ENCODE measurements at places on chromosomes 7 and 10.

DNA sequence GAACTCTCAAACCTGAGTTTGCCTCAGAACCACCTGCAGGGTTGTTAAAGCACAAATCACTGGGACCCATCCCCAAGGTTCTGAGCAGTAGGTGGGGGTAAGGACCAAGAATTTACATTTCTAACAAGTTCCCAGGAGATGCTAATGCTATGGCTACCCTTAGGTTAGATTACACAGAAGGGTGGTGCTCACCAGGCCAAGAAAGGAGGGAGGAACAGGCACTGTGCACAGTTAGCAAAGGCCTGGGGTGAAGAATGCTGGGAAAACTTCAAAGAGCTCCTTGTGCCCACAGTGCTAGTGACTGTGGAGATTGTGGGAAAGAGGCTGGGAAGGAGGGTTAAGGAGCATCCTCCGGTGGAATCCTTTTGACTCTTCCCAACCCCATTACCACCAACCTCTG is 8.7 kb upstream of the PRSS2 start:
- DNase-seq, result no peak

DNA sequence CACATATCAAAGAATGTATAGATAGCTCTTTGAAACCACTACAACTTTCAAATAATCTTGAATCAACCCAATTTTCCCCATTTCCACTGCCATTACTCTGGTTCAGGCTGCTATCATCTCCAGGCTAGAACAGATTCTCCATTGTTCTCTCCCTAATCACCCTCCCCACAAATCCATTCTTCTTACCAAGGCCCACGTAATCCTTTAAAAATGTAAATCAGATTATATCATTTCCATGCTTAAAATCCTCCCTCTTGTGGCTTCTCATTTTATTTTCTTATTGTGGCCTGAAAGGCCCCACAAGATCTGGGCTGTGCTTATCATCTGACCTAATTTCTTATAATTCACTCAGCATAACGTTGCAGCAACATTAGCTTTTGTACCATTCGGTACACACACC is 3.0 kb upstream of the PON1 start:
- no peak for DNase-seq

DNA sequence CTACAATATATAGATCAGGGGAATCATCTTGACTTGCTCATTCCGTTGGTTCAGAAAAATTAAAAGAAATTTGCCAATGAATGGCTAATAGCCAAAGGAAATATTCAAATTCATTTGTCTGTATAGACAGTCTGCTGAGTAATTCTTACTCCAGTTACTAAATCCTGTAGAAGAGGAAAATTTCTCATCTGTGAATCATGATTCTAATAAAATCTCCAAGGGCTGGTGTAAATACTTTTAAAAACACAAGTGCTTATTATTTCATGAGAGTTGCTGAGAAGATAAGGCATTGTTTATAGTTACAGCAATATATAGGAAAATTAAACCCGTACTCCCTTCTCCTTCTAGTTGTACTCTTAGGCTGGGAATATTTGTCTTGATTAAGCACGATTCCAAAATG is 53.0 kb downstream of the WNT2 start:
- DNase-seq, result peak; percentile 61

GRCh38 chr10:52394246-52394645 is 80.2 kb downstream of the DKK1 start:
- no peak for DNase-seq

GRCh38 chr10:543862-544822 is 145.3 kb downstream of the DIP2C start:
- no peak for DNase-seq

DNA sequence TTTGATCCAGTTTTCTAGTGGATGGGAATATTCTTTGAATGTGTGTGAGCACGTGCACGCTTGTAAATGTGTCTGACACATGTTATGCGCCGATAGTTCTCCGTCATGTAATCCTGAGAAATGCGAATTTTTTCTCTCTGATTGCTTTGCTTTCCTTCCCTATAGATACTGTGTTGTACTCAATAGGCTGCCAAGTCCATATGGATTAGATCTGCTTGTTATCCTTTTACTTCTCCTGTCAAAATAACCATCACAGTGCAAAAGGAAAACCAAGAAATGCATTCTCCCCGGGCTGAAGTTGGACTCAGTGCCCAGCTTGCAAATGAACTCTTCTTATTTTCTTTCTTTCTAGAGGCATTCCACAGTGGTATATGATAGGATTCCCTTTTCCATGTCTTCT is 131.9 kb downstream of the KIAA1217 start:
- peak; percentile 56 for DNase-seq

GRCh38 chr7:114939484-114940097 is 17.7 kb downstream of the MDFIC start:
- DNase-seq, result no peak

- no peak for DNase-seq
Observed at GRCh38 chr10:91909117-91909677, at the start of gene FGFBP3. TSS of gene FGFBP3 (minus strand) at chr10:91909486. CDS start at chr10:91908969, 517 bp downstream.

GRCh38 chr7:33673029-33673700 is 232.2 kb upstream of the BMPER start:
- no peak for DNase-seq

DNA sequence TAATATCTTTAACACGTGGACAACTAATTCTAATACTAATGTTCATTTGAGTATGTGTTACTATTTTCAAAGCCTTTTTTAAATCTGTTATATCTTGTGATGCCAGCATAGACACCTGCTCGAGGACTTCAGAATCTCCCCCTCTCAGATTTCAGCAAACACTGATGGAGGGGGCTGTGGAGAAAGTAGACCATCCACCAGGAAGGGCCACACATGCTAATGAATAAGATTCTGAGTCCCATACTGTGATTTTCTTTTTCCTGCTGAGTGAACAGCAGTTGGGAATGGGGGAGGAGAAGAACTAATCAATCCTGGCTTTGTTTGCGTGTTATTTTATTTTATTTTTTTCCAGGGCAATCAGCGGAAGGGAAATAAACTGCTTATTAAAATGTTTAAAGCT is 157.9 kb upstream of the CSTF2T start:
- DNase-seq, result no peak

- DNase-seq, result no peak
Observed at GRCh38 chr7:66948480-66949109, 27.6 kb downstream of the TMEM248 start.

- no peak for DNase-seq
Observed at GRCh38 chr10:34655286-34656170, 159.6 kb downstream of the PARD3 start.

GRCh38 chr7:14604606-14605005 is 297.9 kb downstream of the DGKB start:
- no peak for DNase-seq

GRCh38 chr7:74026903-74027682 is 880 bp upstream of the ELN start:
- DNase-seq, result no peak

GRCh38 chr7:47836080-47836479 is 112.2 kb downstream of the PKD1L1 start:
- no peak for DNase-seq

- no peak for DNase-seq
Observed at GRCh38 chr7:111516612-111517011, 45.7 kb downstream of the IMMP2L start.

GRCh38 chr7:12540850-12541249 is 29.7 kb upstream of the SCIN start:
- no peak for DNase-seq

DNA sequence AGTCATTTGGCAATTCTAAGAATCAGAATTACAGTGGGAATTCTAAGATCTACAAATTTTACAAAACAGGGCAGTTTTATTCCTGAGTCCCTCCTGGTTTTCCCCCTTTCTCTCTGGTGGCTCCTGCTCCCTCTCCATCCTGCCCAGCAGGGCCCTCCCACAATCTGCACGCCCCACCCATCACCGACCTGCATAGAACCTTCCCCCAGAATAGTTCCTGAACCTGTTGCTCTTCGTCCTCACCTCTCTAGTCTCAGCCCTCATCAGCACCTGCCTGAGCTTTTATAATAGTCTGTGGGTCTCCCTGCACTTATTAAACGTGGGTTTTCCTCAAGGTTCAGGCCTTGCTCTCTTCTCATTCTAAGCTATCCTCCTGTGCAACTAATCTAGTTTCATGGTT is 49.1 kb upstream of the MNX1 start:
- DNase-seq, result no peak

DNA sequence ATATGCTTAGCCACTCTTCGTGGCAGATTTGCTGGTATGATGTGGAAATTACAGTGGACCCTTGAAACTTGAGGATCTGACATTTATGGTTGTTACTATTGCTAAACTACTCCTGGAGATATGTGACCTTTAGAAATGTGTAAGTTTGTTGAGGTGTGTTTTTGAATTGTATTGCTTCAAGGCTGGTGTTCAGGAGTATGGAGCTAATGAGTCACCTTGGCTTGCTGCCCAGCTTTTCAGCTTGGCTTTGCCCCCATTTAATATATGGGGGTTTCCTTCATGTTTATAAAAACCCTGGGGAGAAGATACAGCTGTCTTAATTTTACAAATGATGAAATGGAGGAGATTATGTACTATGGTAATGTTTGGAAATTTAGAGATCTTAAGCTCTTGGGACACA is 11.6 kb downstream of the HBP1 start:
- peak; percentile 76 for DNase-seq

DNA sequence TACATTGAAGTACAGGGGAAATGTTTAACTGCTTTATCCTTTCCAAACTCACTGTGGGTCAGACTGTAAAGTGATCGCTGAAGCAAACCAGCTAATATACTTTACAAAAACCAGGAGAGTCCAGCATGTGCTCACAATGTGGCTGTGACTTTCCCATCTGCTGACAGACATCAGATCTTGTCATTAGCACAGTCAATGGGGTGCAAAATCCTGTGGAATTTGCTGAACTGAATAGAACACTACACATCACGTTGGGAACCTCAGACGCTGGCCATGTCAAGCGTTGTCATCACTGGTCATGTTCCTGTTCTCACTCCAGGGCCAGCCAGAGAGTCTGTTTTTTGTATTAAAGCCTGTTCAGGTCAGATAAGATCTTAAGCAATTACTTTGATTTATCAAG is 83.4 kb downstream of the AGMO start:
- DNase-seq, result no peak

DNA sequence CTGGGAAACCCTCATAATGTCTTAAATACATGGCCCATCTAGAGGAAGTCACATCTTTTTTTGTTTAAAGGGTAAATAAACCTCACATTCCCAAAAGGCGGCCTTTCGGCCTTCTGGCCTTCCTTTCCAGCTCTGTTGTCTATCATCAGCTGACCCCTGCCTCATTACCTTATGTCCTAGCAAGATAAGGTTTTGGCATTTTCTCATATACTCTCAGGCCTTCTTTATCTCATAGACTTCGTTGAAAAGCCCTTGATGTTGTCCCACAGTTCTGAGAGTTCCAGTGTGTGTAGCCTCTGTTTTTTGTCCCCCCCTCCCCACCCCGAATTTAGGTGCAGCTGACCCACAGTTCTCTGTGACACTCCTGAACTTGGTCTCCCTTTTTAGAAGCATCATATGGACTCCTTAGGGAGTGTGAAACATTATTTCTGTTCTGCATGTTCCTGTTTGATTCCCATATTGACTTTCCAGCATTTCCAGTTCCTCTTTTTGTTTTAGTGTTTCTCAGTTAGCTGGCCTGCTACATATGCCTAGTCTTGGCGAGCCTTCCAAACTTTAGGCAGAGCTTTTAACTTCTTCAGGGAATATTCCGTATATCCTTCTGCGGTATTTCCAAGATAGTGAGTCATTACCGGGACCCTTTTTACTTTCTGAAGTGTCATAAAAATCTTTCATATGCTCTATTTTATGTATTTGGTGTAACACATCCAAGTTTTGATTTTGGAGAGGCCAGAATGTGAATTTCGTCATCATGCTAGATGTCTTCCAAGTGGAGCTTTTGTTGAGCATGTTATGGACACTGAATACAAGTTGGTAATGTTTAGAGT is 138.5 kb downstream of the LRRC4 start:
- no peak for DNase-seq

GRCh38 chr10:121216721-121217181 is 365.6 kb downstream of the WDR11 start:
- no peak for DNase-seq

Measured in fibroblast of skin of left biceps (primary cell).